ENCODE measurements at places on chromosomes 3 and 15. TPM values are rescaled to one million over a fixed set of nuclear protein-coding genes. Genes with fewer than 3 reads are reported as not detected.

The TRH gene
- not detected for total RNA-seq

The RTP1 gene
- total RNA-seq, result not detected

The CCDC39 gene
- not detected for total RNA-seq

The PLA2G4D gene
- 1.2 TPM for total RNA-seq

The SLC24A5 gene
- not detected for total RNA-seq

The CCR3 gene
- 8.9 TPM for total RNA-seq

The UMPS gene
- total RNA-seq, result 28.8 TPM

DNA sequence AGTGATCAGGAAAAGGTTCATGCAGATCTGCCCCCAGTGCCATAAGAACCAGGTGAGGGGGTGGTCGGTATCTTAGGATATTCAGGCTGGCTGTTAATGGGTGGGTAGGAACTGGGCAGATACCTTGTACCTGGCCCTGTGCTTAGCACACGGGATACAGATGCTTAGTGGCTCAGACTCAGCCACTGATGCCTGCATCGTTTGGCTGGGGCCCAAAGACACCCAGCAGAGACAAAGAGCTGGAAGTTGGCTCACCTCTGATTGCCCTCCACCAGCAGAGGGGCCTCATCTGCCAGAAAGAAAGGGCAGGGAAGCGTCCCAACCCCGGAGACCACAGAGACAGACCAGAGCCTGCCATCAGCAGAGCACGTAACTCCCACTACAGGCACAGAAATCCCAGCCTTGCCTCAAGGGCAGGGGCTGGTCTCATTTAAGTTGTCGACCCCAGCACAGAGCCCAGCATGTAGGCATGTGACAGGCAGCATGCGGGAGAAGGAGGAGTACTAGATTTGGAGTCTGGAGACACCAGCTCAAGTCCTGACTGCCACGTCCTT, 64.1 kb upstream of the SLC6A1 start:
- no peak for DNase-seq

GRCh38 chr3:156816091-156816793, 9.9 kb upstream of the LEKR1 start:
- DNase-seq, result peak; percentile 85

GRCh38 chr3:155843569-155843968, 10.7 kb downstream of the SLC33A1 start:
- no peak for DNase-seq

GRCh38 chr3:171971919-171972514, 67.4 kb upstream of the FNDC3B start:
- DNase-seq, result no peak

DNA sequence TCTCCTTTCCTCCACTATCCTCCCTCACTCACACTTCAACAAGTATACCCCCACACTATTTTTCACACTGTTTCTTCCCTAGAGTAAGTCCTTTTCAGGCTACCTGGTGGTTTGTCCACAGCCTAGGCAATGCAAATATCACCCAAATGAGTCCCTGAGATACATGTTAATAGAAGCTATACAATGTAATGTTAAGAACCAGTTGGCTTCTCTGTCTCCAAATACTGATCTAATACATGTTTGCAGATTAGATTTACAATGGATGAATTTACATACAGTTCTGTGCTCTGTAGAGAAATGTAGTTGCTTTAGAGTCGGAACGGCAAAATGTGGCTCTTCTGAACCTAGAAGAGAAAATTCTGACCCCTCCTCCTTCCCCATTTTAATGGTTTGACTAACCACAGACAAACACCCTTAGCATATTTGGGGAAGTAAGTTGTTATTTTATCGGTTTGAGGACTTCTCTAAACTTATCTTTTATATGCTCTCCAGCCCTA, 63.6 kb upstream of the MBNL1 start:
- DNase-seq, result peak; percentile 45

GRCh38 chr3:129525341-129525968, 3.0 kb upstream of the RHO start:
- DNase-seq, result no peak

DNA sequence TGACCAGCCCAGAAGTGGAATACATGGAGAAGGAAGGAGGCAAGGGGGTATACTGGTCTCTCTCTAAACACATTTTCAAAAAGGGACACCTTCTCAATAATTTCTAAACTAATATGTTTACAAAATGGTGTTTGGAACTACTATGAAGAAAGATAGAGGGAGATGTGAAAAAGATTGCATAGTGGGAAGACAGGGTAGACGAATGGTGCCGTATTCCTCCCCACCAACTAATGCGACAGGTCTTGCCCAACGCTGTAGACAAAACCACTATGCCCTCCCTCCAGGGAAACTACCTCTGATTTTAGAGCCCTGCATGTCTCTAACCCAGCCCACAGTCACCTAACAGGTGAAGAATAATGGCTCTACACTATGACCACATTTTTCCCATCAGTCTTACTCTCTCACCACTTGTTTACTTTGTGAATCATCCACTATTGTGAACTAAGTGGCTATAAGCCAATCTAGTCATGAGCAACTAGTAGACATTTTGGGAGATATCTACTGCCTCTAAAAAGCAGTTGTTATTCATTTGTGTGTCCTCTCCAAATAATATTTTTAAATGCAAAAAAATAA, 108.2 kb upstream of the UBE2E2 start:
- no peak for DNase-seq

DNA sequence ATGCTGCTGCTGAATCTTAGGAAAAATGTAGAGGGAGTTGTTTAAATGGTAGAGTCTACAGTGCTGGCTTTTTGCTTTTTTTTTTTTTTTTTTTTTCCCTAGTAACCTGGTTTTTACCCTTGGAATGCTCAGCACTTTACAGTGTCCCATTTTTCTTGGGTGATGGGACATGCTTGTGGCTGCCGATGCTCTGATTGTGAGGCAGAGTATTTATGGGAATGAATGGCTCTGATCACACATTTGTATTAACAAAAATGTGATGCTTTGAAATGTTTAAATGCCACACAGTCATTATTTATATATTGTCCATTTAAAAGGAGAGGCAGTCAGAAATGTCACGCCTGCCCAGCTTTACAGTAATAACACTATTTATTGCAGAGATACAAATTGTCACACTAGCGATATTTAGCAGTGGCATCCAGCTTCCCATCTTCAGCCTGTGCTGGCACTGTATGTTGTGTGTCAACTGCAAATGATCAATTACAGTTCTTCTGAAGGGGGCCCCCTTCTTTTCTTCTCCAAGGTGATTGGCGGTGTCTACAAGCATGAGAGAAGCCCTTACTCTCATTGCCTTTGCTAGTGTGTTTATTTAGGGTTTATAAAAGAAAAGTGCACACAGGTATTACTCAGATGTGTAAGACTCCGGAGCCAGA, 30.9 kb upstream of the IGF1R start:
- DNase-seq, result no peak

DNA sequence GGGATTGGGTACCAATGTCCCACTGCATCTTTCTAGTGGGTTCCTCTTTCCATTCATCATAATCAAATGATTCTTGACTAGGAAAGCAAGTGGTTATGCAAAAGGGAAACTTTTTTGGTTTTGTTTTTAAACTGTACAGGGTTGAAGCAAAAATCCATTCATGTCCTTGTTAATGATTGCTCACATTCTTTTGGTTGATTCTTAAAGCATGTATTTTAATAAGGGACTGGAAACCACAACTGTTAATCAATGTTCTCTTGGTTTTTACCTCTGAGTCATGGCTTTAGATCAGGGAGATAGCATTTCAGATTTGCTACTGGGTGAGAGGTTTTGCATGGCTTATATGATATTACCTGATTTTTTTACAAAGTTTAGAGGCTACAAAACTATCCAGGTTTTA, 371.7 kb upstream of the RGMA start:
- no peak for DNase-seq

DNA sequence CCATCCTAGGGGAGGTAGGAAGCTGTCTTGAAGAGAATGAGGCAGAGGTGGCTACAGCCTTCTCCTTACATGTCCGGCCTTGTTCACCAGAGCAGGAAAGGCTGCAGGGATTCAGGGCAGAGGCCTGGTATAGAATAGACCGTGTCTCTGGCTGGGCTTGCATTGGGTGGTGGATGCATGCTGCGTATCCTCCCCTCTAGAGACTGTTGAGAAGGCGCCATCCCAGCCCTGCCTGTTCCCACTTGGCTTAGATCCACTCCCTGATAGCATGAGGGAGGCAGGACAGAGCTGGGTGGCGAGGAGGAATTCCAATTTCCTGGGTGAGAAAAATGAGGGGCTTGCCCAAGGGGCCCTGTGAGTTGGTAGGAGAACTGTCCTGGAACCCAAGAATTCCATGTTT, 57.5 kb downstream of the CORO2B start:
- DNase-seq, result no peak

- DNase-seq, result peak; percentile 92
Measured at GRCh38 chr3:32238453-32239306, at the start of gene CMTM8. Gene CMTM8, plus strand, starts transcription at chr3:32238680. Its CDS starts 293 bp downstream, at chr3:32238973.

GRCh38 chr3:38022896-38023709, 6.3 kb downstream of the PLCD1 start:
- no peak for DNase-seq

GRCh38 chr3:11928381-11928780, 75.8 kb upstream of the SYN2 start:
- DNase-seq, result no peak

Measured in stomach (tissue), 19 donors.